ENCODE measurements at places on chromosomes 2 and 18. TPM values are rescaled to one million over a fixed set of nuclear protein-coding genes. Genes with fewer than 3 reads are reported as not detected.

GRCh38 chr2:105324732-105325131 lies 4.8 kb downstream of the TGFBRAP1 start:
- DNase-seq, result no peak

DNA sequence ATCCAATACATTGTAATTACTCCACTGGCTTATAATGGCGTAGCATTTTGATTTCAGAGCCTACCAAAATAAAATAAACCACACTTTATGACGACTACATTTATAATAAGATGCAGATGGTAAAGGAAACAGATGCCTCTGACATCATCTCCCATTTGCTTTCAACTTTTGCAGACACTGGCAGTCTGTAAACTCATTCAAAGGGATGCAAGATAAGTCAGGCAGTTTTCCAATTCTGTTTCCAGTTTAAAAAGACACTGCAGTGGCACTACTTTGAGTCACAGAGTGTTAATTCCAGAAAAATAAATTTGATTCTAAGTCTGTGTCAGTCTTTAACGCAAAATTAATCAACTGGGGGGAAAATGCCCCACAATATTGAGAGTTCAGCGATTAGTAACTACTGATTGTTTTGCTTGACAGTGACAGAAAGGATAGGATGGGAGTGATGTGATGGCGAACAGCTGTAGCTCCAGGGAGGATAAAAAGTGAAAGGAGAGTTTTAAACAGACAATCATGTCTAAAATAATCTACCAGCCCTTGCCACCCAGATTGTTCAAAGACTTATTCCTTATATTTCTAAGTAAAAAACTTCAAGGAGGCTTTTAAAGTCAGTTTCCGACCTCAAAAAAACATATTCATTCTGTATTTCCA lies 6.7 kb downstream of the DSEL start:
- no peak for DNase-seq

- no peak for DNase-seq
Measured at GRCh38 chr2:232632904-232633412, 446 bp upstream of the EFHD1 start.

DNA sequence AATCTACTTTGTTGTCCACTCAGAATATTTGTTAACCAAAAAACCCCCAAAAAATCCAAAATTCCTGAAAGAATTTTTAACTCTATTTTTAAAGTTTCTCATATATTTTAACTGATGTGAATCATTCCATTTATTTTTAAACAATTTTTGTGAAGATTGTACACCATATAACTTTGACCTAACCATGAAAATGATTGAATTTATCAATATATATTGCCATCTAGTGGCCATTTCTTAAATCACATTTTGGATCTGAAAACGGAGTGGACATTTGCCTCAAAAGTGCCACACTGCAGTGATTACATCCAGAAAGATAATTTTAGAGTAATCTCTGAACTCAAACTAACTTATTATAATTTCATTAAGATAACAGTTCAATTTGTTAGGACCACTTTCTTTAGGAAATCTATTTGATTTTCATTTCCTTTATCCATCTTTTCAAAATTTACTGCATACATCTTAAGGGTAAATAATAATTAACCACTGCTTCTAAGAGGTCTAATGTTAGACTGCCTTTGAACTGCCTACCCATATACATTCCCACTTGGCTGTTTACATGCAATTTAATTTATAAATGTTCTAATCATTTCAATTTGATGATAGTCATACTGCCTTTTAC lies 71.1 kb downstream of the DSC3 start:
- DNase-seq, result peak; percentile 43

DNA sequence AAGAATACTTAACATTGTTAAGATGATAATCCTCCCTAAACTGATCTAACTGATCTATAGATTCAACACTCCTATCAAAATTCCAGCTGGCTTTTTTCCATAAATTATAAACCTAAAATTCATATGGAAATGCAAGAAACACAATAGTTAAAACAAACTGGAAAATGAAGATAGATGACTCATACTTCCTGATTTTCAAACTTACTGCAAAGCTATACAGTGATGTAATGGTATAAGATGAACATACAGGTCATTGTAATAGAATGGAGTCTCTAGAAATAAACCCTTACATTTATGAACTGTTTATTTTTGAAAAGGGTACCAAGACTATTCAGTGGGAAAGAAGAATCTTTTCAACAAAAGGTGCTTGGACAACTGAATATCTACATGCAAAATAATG lies 32.3 kb downstream of the UBXN4 start:
- no peak for DNase-seq

DNA sequence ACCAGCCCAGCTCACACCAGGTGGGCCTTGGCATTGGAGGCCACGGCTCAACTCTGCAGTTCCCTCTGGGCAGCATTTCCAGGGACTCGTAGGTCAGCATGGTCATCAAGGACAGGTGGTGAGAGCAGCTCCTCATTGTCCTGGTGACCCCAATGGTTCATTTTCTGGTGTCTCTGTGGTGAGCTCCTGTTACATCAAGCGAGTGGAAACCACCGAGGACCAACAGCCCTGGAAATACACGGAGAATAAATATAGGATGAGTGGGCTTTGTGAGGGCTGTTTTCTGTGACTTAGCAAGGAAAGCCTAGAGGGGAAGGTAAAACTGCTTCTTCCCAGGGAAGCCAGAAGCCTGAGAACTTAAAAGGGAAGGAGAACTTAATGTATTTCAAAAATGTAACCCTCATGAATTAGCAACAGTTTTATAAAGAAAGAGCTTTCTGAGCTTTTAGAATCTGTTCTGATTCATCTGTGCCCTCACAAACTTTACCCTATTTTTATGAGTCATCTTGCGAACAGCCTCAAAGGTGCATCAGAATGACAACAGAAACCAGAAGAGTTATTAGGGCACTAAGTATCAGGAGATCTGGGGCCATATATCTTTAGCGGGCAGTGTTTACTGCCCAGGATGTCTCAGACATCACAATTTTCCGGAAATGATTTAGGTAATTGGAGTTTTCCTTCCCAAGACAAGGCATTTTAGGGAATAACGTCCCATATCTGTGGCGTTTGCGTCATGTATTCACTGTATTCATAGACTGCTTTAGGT lies 18.7 kb downstream of the C2orf92 start:
- no peak for DNase-seq

- DNase-seq, result no peak
Measured at GRCh38 chr2:12732651-12733050, 15.9 kb downstream of the TRIB2 start.

DNA sequence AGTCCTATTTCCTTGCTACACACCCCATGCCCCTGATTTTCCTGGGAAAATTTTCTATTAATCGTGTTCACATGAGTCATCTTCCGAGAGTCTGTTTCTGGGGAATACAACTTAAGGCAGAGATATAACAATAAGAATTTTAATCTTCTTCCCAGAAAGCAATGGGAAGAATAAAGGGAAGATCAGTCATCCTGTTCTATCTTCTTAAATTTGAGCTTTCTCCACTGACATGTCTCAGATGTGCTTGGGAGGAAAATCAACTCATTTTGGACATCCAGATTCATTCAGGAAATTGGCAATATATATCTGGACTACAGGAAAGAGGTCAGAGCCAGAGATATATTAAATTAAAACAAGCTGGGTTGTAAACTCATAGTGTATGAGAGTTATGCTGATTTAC lies 62.3 kb upstream of the SPAG16 start:
- DNase-seq, result no peak

- DNase-seq, result no peak
Measured at GRCh38 chr2:237604391-237604790, 13.9 kb upstream of the RAB17 start.

DNA sequence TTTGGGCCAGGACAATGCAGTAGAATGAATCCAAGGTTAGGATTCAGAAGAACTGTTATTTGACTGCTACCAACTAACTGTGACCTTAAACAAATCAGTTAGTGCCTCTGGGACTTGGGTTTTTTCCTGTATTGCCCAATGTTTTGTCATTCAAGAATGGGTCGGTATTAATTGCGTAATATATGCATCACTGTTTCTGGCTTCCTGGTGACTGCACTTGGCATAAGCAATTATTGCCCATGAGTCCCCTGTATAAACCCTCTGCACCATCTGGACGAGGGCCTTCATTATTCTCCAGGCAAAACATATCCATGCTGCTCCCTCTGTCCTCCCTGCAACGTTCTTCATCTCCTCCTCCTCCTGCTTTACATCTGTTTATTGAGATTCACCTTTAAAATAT lies 255.8 kb upstream of the LRRTM1 start:
- DNase-seq, result no peak

- no peak for DNase-seq
Measured at GRCh38 chr2:187719510-187719909, 165.3 kb upstream of the TFPI start.

EVA1A gene
- polyA plus RNA-seq, result 12.9 TPM

CNDP1 gene
- polyA plus RNA-seq, result 1.6 TPM

SERPINB3 gene
- polyA plus RNA-seq, result 0.12 TPM

RHOB gene
- polyA plus RNA-seq, result 64.2 TPM

IL1RN gene
- 3.2 TPM for polyA plus RNA-seq
